Cardiac muscle cell (in vitro differentiated cells and primary cell): ENCODE measurements at places on chromosomes 5 and 9. TPM values are rescaled to one million over a fixed set of nuclear protein-coding genes. Genes with fewer than 3 reads are reported as not detected.

Gene ABO
- 0.04 and 0.30 TPM in 2 replicates for total RNA-seq

- DNase-seq, result no peak
- H3K4me3 ChIP-seq, result no peak overlapping the region
- no peaks in the 10 kb centered on the region for H3K4me1 ChIP-seq
- H3K36me3 ChIP-seq, result no peaks in the 10 kb centered on the region
- no peak overlapping the region for H3K27ac ChIP-seq
Observed at GRCh38 chr5:104431002-104431620, 868.5 kb upstream of the NUDT12 start.

- peaks cover 4% of the 10 kb centered on the region for H3K27me3 ChIP-seq
- H3K27ac ChIP-seq, result no peak overlapping the region
- H3K4me3 ChIP-seq, result no peak overlapping the region
- no peak for DNase-seq
- no peaks in the 10 kb centered on the region for H3K36me3 ChIP-seq
- H3K4me1 ChIP-seq, result no peaks in the 10 kb centered on the region
Observed at GRCh38 chr5:110735556-110735955, 3.3 kb upstream of the SLC25A46 start.

Gene CNTNAP3
- total RNA-seq, result 0.88 and 1.0 TPM in 2 replicates

GRCh38 chr5:159262472-159262858 lies 625 bp upstream of the UBLCP1 start:
- peak overlapping the region; percentile 79 for H3K4me3 ChIP-seq
- DNase-seq, result no peak
- H3K27ac ChIP-seq, result peak overlapping the region; percentile 87
- peaks cover 7% of the 10 kb centered on the region for H3K4me1 ChIP-seq

GRCh38 chr9:20405616-20406015 lies 216.7 kb downstream of the MLLT3 start:
- no peak overlapping the region for H3K27ac ChIP-seq
- DNase-seq, result no peak
- H3K4me1 ChIP-seq, result no peaks in the 10 kb centered on the region
- no peak overlapping the region for H3K4me3 ChIP-seq
- H3K36me3 ChIP-seq, result no peaks in the 10 kb centered on the region

- no peaks in the 10 kb centered on the region for H3K36me3 ChIP-seq
- H3K27ac ChIP-seq, result no peak overlapping the region
- no peak overlapping the region for H3K4me3 ChIP-seq
Observed at GRCh38 chr9:136693490-136694162, 6.4 kb upstream of the AGPAT2 start.

DNA sequence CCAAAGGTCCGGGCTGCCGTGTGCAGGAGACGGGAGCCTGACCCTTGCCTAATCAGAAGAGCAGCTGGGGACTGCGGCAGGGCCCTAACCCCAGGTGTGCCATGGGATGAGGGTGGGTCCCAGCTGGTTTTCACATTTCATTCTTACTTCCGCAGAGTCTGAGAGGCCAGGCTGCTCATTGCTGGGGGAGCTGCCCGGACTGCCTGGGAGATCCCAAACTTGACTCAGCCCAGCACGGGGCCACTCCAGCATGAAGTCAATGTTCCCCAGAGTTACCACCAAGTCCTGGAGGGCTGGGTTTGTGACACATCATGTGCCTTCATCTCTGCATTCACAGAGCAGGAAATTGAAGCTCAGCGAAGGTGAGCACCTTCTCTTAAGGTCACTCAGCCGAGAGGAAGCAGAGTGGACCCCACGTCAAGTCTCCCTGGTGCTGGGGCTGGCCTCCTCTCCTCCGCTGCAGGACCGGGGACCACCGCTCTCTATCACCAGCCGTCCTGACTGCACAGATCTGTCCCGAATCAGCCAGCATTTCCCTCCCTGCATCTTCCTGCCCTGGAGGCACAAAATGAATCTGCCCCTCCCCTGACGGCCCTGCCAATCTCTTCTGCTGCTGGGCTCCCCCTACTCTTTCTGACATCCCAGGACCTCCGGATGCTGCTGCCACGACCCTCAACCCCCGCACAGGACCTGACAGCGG lies 54.6 kb upstream of the PHYKPL start:
- no peak overlapping the region for H3K4me3 ChIP-seq
- H3K27me3 ChIP-seq, result no peaks in the 10 kb centered on the region
- no peak for DNase-seq
- H3K36me3 ChIP-seq, result no peaks in the 10 kb centered on the region
- no peak overlapping the region for H3K27ac ChIP-seq
- H3K4me1 ChIP-seq, result peaks cover 16% of the 10 kb centered on the region

DNA sequence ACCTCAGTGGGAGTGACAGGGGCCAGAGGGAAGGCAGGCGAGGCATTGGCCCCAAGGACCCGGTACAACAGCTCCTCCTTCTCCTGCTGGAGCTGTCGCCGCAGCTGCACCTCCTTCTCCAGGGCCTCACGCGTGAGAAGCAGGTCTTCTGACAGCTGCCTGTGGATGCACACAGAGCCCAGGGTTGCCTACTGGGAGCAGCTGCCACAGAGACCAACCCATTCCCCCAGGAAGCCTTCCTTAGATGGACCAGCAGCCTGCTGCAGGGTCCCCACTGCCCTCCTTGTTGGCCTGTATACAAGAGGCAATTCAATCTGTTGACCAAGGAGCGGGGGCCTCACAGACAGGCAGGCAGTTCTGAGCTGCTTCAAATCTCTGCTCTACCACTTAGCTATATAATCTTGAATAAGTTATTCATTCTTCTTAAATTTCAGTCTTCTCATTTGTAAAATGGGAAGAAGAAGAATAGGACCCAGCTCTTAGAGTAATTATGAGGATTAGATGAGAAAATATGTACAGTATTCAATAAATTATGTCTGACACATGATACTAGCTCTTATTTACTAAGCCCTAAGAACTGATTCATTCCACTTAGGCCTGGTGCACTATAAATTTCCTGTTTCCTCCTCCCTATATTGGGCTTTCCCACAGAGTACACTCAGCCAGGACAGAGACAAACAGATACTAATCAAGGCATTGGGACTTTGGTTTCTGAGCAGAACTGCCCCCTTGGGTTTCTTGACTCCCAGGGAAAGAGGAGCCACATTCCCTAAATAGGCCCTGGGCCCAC lies 26.1 kb upstream of the ANXA6 start:
- no peak for DNase-seq
- no peaks in the 10 kb centered on the region for H3K27me3 ChIP-seq
- no peak overlapping the region for H3K4me3 ChIP-seq
- H3K36me3 ChIP-seq, result peaks cover 6% of the 10 kb centered on the region
- peak overlapping the region; percentile 22 for H3K27ac ChIP-seq

- no peak for DNase-seq
- H3K4me1 ChIP-seq, result no peaks in the 10 kb centered on the region
- H3K36me3 ChIP-seq, result peaks cover 66% of the 10 kb centered on the region
- no peak overlapping the region for H3K4me3 ChIP-seq
Observed at GRCh38 chr9:36345103-36345846, 54.8 kb downstream of the RNF38 start.

- DNase-seq, result no peak
- no peak overlapping the region for H3K4me3 ChIP-seq
- no peak overlapping the region for H3K27ac ChIP-seq
- no peaks in the 10 kb centered on the region for H3K27me3 ChIP-seq
Observed at GRCh38 chr9:122144836-122145591, 14.6 kb downstream of the NDUFA8 start.

DNA sequence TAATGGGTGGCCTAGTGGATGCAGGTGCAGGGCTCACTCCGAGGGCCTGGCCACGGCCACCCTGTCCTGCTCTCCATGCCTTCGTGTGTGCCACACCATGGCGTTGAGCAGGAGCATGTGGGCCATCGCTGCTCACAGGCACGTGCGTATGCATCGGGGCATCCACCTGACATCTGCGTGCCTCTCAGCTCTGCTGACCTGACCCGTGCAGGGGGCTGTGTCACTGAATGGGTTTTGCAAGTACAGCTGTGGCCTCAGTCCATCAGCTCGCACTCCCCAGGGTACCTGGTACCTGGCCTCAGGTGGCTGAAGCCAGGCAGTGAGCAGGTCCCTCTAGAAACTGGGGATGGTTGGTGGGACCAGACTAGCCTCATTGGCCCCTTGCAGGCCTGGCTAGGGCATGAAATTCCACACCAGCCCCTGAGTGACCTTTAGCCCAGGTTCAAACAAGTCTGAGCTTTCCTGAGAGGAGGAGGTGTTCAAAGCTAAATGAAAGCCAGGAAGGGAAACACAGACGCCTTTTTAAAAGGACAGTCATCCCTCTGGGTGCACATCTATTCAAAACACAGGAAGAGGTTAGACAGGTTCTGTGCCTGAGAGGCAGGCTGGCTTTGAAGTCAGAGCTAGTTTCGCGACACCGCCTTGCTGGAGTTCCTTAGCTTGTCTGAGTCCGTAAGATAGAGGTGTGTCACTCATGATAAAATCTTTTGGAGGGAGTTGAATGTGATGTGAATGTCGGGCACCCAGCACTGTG lies 74.0 kb downstream of the MACROH2A1 start:
- no peaks in the 10 kb centered on the region for H3K36me3 ChIP-seq
- no peak overlapping the region for H3K4me3 ChIP-seq
- H3K4me1 ChIP-seq, result peaks cover 4% of the 10 kb centered on the region
- peaks cover 56% of the 10 kb centered on the region for H3K27me3 ChIP-seq

- H3K4me1 ChIP-seq, result peaks cover 11% of the 10 kb centered on the region
- no peaks in the 10 kb centered on the region for H3K36me3 ChIP-seq
- H3K27ac ChIP-seq, result no peak overlapping the region
- no peak for DNase-seq
Observed at GRCh38 chr5:91329283-91329682, 53.8 kb downstream of the ARRDC3 start.

- no peak overlapping the region for H3K27ac ChIP-seq
- H3K4me3 ChIP-seq, result no peak overlapping the region
- no peaks in the 10 kb centered on the region for H3K4me1 ChIP-seq
- H3K36me3 ChIP-seq, result no peaks in the 10 kb centered on the region
- DNase-seq, result no peak
- H3K27me3 ChIP-seq, result no peaks in the 10 kb centered on the region
Observed at GRCh38 chr5:154351141-154351540, 94.7 kb upstream of the SAP30L start.

DNA sequence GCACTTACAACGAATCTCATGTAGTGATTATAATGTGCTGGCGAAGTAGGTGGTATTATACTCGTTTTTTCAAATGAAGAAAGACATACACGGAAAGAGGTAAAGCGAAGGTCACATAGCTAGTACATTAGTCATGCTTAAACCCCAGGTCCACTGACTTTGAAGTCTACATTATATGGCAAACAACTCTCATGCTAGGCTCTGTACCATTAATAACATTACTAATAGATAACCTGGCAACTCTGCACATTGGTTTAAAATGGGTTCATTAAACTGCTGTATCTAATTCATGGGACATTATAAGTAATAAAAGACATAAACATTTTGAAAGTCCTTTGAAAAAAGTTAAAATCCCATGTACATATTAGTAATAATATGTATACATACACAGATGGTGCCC lies 21.2 kb downstream of the FYB1 start:
- no peak overlapping the region for H3K4me3 ChIP-seq
- no peak overlapping the region for H3K27ac ChIP-seq
- DNase-seq, result no peak
- no peaks in the 10 kb centered on the region for H3K36me3 ChIP-seq

Gene PDE6A
- total RNA-seq, result 0.21 TPM in 1 of 2 replicates, not detected in the other

DNA sequence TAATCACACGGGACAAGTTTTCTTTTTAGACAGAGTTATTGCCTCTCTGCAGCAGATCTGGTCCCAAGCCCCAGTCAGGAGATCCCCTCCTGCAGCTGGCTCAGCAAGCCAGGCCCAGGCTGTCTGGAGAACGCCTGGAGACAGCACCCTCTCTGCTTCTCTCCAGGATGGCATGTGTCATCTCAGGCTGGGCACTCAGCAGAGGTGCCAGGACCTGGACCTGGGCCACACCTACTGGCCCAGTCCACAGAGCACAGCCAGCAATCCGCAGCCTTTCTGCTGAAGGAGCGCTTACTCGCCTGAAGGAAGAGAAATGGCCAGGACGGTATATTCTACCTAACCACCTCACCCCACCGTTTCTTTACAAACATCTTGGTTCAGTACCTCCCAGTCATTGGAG lies 4.7 kb upstream of the TBC1D9B start:
- H3K27me3 ChIP-seq, result no peaks in the 10 kb centered on the region
- no peak for DNase-seq
- no peak overlapping the region for H3K27ac ChIP-seq
- no peaks in the 10 kb centered on the region for H3K4me1 ChIP-seq

Gene REEP2
- total RNA-seq, result 42.2 and 56.6 TPM in 2 replicates

DNA sequence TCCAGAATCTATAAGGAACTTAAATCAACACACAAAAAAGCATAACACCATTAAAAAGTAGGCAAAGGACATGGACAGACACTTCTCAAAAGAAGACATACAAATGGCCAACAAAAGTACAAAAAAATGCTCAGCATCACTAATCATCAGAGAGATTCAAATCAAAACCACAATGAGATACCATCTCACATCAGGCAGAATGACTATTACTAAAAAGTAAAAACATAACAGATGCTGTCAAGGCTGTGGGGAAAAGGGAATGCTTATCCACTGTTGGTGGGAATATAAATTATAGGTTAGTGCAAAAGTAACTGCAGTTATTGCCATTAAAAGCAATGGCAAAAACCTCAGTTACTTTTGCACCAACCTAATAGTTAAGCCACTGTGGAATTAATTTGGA lies 32.2 kb upstream of the SPATA31D4 start:
- H3K36me3 ChIP-seq, result no peaks in the 10 kb centered on the region
- no peaks in the 10 kb centered on the region for H3K4me1 ChIP-seq
- no peak overlapping the region for H3K27ac ChIP-seq

Gene CCL27
- 0.77 and 2.0 TPM in 2 replicates for total RNA-seq

GRCh38 chr5:136631186-136631585 lies 265.8 kb upstream of the TRPC7 start:
- H3K4me3 ChIP-seq, result no peak overlapping the region
- no peak overlapping the region for H3K27ac ChIP-seq
- H3K36me3 ChIP-seq, result no peaks in the 10 kb centered on the region
- H3K4me1 ChIP-seq, result no peaks in the 10 kb centered on the region

DNA sequence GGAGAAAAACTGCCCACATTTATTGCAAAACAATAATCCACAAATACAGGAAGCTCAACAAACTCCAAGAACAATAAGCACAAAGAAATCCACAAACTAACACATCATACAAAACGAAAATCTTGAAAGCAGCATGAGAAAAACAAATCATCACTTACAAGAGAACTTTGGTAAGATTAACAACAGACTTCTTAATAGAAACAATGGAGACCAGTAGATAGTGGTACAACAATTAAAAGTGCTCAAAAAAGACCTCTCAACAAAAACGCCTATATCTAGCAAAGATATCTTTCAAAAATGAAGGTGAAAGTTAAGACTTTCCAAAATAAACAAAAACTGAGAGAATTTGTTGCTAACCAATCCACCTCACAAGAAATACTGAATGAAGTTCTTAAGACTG lies 38.4 kb downstream of the CDKL3 start:
- H3K4me3 ChIP-seq, result no peak overlapping the region
- H3K4me1 ChIP-seq, result no peaks in the 10 kb centered on the region
- no peak overlapping the region for H3K27ac ChIP-seq
- H3K27me3 ChIP-seq, result no peaks in the 10 kb centered on the region
- H3K36me3 ChIP-seq, result no peaks in the 10 kb centered on the region

- peaks cover 30% of the 10 kb centered on the region for H3K4me1 ChIP-seq
- H3K36me3 ChIP-seq, result no peaks in the 10 kb centered on the region
- H3K27me3 ChIP-seq, result no peaks in the 10 kb centered on the region
- DNase-seq, result peak; percentile 70
- peak overlapping the region; percentile 93 for H3K27ac ChIP-seq
- H3K4me3 ChIP-seq, result peak overlapping the region; percentile 84
Observed at GRCh38 chr9:75027187-75028107, 646 bp downstream of the CARNMT1 start.

Gene FBP2
- not detected in 2 replicates for total RNA-seq

Gene KIAA1958
- total RNA-seq, result 10.9 and 20.1 TPM in 2 replicates

Gene PCDHB2
- total RNA-seq, result 43.9 and 51.5 TPM in 2 replicates

GRCh38 chr5:61840361-61840760 lies 465.6 kb upstream of the KIF2A start:
- H3K36me3 ChIP-seq, result no peaks in the 10 kb centered on the region
- H3K27me3 ChIP-seq, result no peaks in the 10 kb centered on the region
- DNase-seq, result no peak
- no peaks in the 10 kb centered on the region for H3K4me1 ChIP-seq
- H3K27ac ChIP-seq, result no peak overlapping the region
- no peak overlapping the region for H3K4me3 ChIP-seq
